ENCODE measurements at places on chromosomes 4 and X.

GRCh38 chr4:106585915-106586349 lies 217.4 kb upstream of the GIMD1 start:
- DNase-seq, result no peak

DNA sequence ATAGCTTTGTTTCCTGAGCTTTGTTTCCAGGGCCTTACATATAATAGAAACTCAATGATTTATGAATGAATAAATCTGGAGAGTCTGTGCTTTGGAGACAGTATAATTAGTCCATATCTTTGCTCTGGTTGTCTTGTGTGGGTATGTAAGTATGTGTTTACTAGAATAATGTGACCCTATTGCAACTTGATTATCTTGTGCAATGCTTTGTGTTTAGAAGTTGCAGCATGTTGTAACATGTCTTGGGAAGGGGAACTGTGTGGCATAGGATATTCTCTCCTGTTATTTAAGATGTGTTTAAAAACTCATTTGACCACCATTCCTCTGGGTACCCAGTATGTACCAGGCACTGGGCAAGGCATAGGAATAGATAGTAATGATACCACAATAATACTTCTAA lies 6.1 kb downstream of the SPATA18 start:
- no peak for DNase-seq

DNA sequence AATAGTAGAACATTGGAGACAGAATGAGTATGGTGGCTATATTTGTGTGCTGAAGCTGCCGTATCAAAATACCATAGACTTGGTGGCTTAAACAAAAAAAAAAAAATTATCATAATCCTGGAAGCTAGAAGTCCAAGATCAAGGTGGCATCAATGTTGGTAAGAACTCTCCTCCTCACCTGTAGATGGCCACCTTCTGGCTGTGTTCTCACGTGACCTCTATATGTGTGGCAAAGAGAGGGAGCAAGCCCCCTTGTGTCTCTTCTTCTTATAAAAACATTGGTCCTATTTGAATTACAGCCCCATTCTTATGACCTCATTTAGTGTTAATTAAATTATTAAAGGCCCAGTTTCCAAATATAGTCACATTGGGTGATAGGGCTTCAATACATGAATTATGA lies 1640.9 kb upstream of the PCDH7 start:
- no peak for DNase-seq

DNA sequence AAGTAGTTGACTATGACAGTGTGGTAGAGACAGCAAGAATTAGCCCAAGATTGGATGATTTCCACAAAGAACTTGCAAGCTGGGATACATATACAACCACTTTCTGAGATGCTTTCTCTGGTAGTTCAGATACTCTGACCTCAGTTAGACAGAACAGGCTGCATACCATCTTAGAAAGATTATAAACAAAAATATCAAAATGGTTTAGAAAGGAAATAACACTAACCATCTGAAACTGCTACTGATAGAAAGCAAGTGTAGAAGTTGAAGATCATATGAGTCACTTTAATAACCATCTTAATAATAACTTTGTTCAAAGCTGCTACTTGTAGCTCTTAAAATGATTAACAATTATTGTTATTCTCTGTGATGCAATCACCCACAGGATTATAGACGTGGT lies 255.4 kb upstream of the TTC29 start:
- DNase-seq, result no peak

GRCh38 chr4:1843852-1844251 lies 12.1 kb downstream of the LETM1 start:
- no peak for DNase-seq

- no peak for DNase-seq
These were observed 310.5 kb downstream of the CFAP299 start for GRCh38 chr4:80646061-80646460.

DNA sequence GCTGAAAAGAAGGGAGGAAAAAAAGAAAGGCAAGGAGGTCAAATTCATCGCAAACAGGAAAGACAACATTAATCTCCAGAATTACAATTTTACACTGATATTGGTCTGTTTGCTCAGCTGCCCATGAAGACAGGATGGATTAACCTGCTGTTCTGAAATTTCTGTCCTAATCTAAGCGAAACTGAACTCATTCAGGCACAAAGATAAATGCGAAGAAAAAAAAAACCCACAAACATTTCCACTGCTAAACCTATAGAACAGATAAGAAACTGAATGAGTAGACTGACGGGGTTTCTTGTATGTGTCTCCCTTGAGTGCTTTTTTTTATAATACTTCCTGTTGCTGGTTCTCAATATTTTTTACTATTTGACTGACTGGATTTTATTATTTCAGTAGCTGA lies 251.8 kb upstream of the FTHL17 start:
- no peak for DNase-seq

GRCh38 chrX:77937291-77937690 lies 26.8 kb downstream of the ATP7A start:
- DNase-seq, result no peak

GRCh38 chr4:147163311-147163710 lies 217.6 kb upstream of the TTC29 start:
- DNase-seq, result no peak

- no peak for DNase-seq
These were observed 25.7 kb downstream of the SLC39A8 start for GRCh38 chr4:102319594-102319993.

DNA sequence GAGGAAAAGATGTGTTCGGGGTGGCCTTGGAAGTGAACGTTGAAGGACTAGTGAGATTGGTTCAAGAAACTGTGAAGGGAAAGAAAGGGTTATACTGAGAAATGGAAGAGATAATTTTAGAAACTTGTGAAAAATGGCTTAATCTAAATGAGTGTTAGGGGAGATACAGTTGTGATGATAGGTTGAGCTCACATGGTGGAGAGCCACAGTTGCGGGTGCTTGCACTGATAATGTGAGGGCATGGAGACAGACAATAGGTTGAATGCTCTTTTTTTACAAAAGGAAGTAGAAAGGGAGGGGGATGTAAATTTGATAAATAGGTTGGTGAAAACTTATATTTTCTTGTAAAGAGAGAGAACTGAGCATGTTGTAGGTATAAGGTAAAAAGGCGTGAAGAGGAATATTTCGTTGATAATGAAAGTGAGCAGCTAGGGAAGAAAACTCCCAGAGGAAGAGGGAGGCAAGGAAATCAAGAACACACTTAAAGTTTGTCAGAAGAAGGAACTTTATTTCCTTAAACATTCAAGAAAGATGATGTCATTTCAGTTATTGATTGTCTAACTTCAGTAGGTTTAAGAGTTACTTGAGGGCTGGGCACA lies 8.2 kb downstream of the AREG start:
- DNase-seq, result no peak

DNA sequence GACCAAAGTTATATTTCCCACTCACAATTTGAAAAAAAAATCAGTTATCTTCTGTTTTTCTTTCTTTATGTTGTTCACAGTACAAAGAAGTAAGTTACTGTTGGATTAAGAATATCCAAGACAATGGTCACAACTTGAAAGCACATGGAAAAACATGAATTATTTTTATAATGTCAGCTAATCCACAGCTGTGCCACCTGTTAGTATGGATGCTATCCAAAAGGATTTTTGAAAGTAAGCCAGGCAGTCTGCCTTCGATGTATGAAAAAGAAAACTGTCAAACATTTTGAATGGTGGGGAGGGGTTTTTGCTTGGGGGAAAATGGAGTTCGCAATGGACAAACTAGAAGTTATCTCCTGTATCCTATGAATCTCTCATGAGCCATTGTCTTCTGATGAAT lies 6.2 kb downstream of the GPM6A start:
- DNase-seq, result no peak

GRCh38 chr4:74555231-74555630 lies 110.3 kb downstream of the AREG start:
- DNase-seq, result no peak

Measured in stimulated activated CD8-positive, alpha-beta memory T cell treated with anti-CD3 and anti-CD28 coated beads, Interleukin-15, amount 100 ng/mL, for 4 hours (primary cell).